Fibroblast of the conjunctiva (primary cell): ENCODE measurements at places on chromosomes 16 and 17.

- no peak for DNase-seq
Measured at GRCh38 chr16:31875112-31875803, 1.7 kb downstream of the ZNF267 start.

GRCh38 chr17:66301864-66302741, at the start of gene PRKCA:
PRKCA (plus strand) TSS chr17:66302613.
- DNase-seq, result peak; percentile 44

GRCh38 chr16:54510685-54511221, 224.2 kb upstream of the IRX3 start:
- DNase-seq, result no peak

GRCh38 chr16:7888411-7888810, 555.8 kb downstream of the RBFOX1 start:
- no peak for DNase-seq

DNA sequence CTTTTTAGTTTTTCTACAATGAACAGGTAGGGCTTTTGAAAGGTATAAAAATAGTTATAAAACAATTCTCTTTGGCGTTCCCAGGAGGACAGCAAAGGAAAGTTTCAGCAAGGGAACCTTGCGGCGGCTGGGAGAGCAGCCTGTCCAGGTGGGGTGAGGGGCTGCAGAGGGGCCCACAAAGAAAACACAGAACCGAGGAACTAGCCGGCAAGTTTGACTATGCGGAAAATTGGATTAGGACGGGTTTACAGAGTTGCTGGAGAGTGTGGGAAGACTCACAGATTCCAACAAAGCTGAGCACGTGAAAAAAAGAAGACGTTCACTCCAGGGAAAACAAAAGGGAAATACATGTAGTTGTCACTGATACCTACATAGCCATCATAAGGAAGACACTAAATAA, 40.2 kb upstream of the METTL16 start:
- DNase-seq, result no peak

DNA sequence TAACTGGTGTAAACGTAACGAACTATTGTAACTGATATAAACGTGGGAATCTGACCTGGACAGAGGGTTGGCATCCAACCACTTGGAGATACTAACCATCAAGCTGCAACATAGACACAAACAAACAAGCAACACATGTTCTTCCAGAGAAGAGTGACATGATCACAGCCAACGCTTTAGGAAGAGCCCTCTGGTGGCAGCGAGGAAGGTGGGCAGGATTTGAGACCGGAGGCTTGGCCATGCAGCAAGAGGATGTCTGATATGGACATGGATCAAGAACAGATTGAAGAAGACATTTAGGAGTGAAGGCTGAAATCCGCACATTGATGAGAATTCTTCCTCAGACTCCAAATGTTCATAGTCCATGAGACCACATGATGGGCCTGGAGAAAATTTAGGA, 40.3 kb upstream of the TNRC6A start:
- DNase-seq, result peak; percentile 43

DNA sequence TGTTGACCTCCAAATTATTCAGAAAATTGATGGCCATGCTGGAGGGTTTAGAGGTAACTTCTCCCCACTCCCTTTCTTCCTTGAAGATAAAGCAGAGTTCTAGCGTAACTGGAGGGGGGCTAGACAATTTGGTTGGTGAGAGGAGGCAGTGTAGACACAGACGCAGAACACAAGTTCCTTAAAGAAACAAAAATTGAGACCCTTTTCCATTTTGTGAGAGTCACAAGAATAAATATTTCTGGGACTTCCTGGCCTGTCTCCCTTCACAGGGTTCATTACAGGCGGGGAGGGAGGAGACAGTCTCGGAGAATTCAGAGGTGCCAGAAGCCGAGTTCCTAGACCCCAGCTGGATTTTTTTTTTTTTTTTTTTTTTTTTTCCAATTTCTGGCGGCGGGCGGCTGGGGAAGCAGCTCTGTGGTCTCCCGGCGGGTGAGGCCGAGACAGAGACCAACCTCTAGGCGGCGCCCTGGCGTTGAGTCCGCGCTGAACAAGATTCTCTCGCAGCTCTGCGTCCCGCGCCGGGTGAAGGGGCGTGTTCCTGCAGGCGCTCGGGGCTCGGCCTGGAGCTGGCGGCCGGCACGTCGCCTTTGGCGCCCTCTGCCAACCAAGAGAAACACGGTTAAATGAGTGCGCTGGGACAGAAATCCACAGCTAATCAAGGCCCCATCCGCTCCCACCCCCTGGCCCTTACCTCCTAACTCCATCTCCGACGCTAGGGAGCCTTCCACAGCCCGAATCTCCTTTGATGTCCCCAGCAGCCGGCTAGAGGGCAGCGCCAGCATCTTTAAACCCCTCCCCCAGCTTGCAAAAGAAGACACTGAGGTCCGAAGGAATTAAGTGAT, 10.2 kb upstream of the HOXB9 start:
- DNase-seq, result peak; percentile 4

- DNase-seq, result no peak
Measured at GRCh38 chr16:89407282-89407924, 83.0 kb downstream of the ANKRD11 start.

- DNase-seq, result no peak
Measured at GRCh38 chr16:30783280-30784109, 3.5 kb downstream of the ZNF629 start.

DNA sequence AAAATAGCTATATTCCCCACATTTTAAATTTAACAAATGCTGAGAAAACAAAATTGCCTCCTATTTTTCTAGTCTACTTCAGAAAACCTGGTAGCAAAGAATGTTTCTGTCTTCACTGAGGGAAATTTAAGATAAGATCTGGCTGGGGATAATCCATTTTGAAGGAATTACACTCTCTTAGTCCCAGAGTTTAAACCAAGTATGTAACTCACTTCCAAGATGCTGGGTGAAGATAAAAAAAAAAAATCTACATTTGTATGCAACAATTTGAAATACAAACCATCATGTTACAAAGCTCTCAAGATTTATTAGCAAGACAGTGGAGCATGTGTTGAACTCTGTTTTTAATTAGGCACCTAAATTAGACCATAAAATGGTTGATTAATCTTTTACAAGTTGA, 5.7 kb downstream of the HS3ST3B1 start:
- no peak for DNase-seq

DNA sequence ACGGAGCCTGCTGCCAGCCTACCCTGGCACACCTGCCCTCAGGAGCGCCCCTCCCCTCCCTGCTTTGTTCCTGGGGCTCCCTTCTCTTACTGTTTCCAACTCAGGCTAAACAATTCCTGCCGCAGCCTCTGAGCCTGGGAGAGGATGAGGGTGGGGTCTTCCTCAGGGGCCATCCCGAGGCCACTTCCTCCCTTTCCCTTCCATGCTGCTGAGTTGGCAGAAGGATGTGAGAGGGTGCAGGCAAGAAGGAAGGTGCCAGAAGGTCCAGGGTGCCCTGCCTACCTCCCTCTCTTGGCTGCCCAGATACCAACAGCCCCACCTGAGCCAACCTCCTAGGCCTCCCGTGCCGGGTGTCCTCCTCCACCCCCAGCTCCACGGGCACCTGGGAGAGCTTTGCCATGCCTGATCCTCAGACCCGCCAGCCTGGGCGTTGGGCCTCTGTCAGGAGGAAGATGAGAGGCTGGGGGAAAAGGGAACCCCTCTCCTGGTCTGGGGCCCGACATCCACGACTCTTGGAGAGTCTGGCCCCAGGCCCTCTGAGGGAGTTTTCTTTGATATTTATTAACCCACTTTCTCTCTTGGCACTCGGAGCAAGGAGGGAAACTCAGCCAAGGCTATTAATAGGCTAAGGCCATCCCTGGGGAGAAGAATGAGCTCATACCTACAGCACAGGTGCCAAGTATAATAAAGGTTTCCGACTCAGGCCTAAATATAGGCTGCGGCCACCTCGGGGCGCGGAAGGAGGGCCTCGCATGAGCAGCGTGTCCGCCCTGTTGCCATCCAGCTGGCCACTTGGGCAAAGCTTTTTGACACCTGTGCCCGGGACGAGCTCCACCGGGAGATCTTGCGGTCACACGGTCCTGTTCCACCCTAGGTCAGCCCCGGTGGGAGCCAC, 232.0 kb downstream of the ENGASE start:
- DNase-seq, result no peak

DNA sequence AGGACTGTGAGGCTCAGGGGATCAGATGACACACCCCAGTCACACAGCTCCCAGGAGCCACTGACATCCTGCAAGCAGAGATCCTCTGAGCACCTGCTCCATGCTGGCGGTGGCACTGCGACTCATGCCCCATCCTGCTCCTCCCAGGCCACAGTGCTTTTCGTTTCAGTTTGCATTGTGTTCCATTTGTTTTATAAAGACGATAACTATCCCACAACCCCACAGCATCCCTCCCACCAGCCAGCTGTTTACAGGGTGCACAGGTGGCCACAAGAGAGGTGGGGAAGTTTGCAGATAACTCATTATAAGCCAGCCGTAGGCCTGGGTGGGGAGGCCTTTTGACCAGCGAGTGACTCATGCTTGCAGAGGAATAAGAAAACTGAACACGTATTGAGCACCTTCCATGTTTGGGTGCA, 28.2 kb downstream of the BCO1 start:
- DNase-seq, result no peak

DNA sequence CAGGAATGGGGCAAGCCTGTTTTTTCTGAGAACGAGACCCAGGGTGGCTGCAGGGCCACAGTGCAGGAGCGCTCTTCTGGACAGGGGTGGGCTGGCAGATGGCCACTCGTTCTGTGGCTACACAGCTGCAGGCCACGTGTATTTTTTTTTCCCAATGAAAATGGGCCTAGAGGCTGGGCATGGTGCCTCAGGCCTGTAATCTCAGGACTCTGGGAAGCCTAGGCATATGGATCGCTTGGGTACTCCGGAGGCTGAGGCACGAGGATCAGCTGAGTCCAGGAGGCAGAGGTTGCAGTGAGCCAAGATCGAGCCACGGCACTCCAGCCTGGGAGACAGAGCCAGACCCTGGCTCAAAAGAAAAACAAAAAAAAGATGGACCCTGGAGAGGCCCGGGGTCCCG, 6.8 kb downstream of the UNKL start:
- peak; percentile 18 for DNase-seq

GRCh38 chr17:78687125-78687524, 94.9 kb downstream of the CYTH1 start:
- no peak for DNase-seq

DNA sequence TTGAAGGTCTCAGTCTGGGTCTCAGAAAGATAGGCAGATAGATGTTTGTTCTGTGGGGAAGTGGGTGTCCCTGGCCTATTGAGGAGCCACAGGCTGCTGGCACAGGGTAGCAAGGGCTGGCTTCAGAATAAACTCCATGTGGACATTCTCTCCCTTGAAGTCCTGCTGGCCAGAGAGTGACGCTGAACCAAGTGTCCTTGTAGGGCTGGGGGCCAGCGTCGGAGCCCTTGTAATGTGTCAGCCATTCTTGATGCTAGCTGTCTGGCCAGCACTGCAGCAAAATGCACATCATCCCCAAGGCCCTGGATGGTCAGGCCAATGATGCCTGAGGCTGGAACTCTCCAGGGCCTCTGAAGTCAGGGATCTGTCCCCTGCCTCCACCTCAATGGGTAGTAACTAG, 103.3 kb downstream of the CCDC182 start:
- no peak for DNase-seq

GRCh38 chr16:84885342-84885910, 65.6 kb downstream of the CRISPLD2 start:
- DNase-seq, result no peak

- no peak for DNase-seq
Measured at GRCh38 chr17:73363442-73364154, 51.8 kb upstream of the CDC42EP4 start.

GRCh38 chr17:80624864-80625263, 80.2 kb downstream of the RPTOR start:
- no peak for DNase-seq

- DNase-seq, result no peak
Measured at GRCh38 chr17:58051468-58051867, 31.8 kb upstream of the DYNLL2 start.

GRCh38 chr17:80262291-80262690, 1.6 kb downstream of the RNF213 start:
- DNase-seq, result no peak

DNA sequence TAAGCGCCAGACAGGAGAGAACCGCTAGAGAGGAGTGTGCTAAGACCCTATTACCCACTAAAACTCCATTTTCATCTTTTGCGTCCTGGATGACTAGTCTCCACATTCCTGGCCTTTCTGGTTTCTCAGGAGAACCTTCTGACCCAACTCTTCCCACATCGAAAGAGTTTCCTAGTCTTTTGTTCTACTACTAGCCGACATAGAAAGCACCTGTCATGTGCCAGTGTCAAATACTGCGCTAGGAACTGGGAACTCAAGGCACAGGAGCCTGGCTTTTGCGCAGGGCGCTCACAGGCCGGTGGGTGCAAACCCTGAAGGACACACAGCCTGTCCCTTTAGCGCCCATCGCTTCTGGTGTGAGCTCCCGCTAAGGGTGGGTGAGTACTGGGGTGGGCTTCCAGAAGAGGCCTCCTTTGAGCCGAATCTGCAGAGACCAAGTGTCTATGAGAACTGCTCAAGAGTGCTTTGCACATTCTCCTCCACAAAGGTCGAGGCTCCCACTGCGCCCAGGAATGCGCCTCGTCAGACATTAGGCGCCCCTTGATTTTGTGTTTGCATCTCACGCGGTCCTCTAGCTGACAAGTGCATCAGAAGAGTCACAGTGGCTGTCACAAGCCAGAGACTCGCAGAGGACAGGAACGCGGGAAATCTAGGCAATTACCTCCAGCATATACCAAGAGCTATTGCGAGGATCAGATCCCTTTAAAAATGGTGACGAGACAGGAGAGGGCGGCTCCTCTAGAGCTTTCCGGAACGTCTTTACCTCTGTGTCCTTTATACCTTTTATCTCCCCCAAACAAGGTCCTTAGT, 2.0 kb upstream of the PSMB3 start:
- DNase-seq, result no peak

DNA sequence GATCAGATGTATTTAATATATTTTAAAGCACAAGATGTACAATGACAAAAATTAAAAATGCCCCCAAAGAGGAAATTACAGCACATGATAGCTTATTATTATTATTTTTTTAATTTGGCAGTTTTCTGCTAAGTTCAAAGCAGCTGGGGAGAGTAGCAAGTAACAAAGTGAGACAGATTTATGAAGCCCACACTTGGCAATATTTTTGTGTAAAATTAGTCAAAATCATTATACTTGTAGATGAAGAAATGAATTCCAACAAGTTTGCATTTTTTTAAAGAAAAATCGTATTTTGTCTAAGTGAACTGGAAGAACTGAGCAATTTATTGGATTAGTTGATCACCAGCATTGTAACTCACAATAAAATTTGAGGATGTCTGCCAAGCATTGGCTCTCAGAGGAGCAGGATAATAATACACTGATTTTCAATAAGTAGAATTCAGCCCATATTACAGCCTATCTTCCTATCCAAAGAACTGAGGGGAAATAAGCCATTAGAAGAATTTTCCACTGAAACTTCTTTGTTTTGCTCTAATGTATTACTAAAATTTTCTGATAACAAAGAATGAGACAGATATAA, 215.6 kb downstream of the MAP2K6 start:
- no peak for DNase-seq

GRCh38 chr17:36475346-36475970, 11.0 kb upstream of the ZNHIT3 start:
- DNase-seq, result no peak

- DNase-seq, result no peak
Measured at GRCh38 chr16:9238346-9238745, 146.9 kb downstream of the HAPSTR1 start.

- DNase-seq, result no peak
Measured at GRCh38 chr16:69768666-69769065, 6.5 kb downstream of the WWP2 start.

GRCh38 chr17:48023400-48024148, 14.0 kb downstream of the COPZ2 start:
- DNase-seq, result no peak
